ENCODE measurements at places on chromosomes 7 and 10.

DNA sequence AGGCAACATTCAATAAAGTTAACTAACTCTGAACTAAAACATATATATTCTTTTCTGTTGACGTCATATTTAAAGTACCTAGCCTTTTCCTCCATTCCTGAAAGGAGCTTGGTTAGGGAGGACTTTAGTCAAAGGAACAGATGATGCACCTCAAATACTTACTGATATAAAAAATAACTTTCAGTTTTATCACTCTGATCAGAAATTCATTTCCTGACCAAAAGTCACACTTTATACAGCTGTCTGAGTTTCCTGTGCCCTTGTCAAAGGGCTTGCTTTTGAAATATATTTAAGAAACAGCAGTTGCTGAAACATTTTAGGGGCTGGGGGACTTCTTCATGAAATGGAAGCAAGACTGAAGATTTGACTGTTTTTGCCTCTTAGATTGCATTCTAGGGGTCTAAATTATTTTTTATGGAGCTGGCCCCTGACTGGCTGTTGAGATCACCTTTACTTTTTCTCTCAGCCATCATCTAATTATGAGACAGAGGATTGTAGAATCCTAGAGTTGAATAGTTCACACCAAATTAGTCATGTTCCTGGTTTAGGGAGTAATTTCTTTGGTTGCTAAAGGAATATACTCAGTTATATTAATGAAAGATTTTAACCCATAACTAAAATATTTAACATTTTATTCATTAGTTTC lies 46.6 kb downstream of the GLCCI1 start:
- no peak for DNase-seq

GRCh38 chr7:133945497-133945896 lies 181.6 kb upstream of the LRGUK start:
- DNase-seq = no peak

- DNase-seq = no peak
Measured at GRCh38 chr7:47313564-47313963, 268.3 kb downstream of the TNS3 start.

DNA sequence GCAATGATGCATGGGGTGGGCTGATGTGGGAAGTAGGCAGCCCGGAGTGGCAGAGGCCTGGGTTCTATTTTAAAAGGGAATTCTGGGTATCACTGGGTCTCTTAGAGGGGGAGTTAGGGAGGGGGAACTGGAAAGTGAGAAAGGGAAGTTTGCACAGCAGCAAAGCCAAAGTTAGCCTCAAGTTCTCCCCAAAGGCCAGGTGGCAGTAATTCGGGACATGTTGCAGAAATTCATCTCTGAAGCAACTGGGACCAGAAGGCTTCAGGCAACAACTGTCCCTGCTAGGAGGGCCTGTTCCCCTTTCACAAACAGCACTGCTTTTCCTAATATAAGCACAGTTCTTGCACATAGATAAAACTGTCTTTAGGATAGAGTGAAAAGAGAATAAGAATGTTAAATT lies 67.4 kb downstream of the NOD1 start:
- no peak for DNase-seq

GRCh38 chr7:155579565-155579964 lies 33.2 kb upstream of the CNPY1 start:
- DNase-seq = no peak

- DNase-seq = no peak
Measured at GRCh38 chr10:117653170-117653515, 110.6 kb downstream of the EMX2 start.

DNA sequence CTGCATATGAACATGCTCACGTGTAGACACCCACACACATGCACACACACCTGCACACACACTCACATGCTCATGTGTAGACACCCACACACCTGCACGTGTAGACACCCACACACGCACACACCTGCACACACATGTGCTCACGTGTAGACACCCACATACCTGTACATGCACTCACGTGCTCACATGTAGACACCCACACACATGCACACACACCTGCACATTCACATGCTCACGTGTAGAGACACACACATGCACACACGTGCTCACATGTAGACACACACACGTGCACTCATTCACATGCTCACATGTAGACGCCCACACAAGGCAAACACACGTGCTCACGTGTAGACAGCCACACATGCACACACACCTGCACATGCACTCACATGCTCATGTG lies 275.8 kb downstream of the PTPRN2 start:
- no peak for DNase-seq

- DNase-seq = no peak
Measured at GRCh38 chr10:89973326-89973725, 271.9 kb downstream of the KIF20B start.

GRCh38 chr10:317271-317769 lies 182.1 kb downstream of the ZMYND11 start:
- no peak for DNase-seq

DNA sequence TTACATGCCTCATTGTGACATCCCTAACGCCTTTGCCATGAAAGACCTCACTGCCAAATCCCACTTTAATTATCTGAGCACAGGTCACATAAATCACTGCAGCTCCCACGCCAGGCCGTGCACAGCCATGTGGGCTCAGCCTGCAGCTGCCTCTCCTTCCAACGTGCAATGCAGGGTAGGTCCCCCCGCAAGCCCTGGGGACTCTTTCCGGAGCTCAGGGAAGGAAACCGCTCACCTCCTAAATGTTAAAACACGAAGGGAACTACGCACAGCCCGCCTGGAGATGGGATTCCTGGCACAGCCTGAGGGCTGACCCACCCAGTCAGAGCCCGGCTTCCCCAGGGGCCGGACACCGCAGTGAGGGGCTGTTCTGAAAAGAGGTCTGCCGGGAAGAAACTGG lies 128.0 kb downstream of the MAD1L1 start:
- DNase-seq = no peak

- no peak for DNase-seq
Measured at GRCh38 chr10:30675791-30676718, 46.5 kb upstream of the LYZL2 start.

DNA sequence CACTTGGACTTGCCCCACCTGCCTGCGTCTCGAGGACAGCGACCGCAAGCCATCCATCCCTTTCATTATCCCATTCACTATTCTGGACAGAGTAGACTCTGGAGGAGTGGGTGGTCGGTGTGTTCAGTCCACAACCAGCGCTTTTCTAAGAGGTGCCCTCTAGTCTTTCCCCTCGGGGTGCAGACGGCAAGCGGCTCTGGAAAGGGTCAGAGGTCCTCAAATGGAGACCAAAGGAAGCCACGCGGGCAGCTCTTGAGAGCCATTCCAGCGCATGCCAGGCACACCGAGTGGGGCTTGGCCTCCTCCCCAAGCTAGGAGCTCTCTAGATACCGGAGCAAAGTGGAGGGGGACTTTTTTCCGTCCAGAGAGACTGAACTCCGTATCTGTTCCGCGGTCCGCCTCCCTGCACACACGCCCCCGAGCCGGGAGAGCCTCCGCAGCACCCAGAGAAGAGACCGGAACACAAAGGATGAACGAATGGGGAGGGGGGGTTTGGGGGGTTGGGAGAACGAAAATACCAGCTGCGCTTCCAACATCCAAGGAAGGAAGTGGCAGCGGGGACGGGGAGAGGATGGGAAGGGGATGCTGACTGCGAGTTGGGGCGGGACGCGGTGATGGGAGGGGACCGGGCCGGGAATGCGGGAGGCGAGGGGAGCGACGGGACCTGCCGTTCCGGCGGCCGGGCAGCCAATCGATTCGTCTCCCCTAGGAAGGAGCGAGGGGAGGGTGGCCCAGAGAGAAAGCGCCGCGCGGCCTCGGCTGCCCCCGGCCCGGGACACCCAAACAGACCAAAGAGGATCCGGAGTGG lies 515 bp downstream of the GSDME start:
- no peak for DNase-seq

DNA sequence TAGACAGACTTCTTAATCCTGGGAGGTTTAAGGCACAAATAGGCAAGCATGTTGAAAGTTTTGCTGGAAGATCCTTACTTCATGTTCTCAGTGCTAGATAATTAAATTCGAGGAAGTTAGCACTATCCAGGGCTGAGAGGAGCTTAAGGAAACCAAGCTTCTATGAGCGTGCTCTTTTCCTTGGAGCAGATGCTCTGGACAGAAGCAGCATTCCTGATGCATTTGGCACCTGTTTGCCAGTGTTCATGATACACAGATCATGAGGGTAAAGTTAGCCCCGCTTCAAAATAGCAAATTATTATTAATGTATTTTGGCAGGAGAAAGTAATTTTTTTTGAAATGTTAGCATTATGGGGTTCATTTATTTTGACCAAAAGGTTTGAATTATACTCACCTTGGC lies 9.4 kb downstream of the HDAC9 start:
- no peak for DNase-seq

All from T-helper 9 cell (primary cell).